ENCODE measurements at places on chromosomes 16 and 17. TPM values are rescaled to one million over a fixed set of nuclear protein-coding genes. Genes with fewer than 3 reads are reported as not detected.
A peak's percentile ranks its signal among the peaks of the same experiment; 100 is the strongest.

DNA sequence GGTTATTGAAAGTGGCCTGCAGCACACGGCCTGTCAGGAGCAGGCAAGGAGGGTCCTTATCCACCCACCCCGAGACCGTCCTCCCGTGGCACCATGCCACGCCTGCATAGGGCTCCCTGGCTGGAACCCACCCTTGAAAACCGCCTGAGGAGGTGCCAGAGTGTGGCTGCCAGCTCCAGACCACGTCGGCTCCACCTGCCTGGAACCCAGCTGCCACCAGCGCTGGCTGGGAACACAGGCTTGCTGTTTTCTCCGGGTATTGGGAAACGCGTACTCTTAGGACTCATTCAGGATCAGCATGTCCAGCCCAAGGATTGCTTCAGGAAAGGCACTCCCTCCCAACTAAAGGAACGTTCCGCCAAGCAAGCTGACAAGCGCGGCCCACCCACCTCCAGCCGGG is 6.7 kb downstream of the ARL16 start:
- peak; percentile 46 for DNase-seq

DNA sequence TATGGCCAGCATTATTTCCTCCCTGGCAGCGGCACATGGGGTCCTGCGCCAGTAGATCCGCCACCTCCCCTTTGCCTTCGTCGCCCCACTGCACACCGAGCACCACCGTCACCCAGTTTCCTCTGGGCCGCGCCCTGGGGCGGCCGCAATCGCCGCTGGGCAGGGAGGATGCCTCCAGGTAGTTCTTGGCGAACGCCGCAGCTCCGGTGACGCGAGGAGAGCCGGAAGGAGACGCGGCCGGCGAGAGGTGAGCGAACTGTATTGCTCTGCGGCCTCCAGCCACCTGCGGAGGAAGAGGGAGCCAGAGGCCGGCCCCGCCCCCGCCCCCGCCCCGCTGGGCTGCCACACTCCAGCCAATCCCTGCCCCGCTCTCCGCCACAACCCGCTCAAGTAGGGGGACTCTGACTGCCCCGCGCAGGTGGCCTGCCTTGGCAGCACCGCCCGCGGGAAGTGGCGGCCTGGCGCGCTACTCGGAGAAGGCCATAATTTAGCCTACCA is 11.8 kb upstream of the SLFN13 start:
- DNase-seq, result peak; percentile 97

- DNase-seq, result peak; percentile 61
Observed at GRCh38 chr17:8176998-8177731, 985 bp upstream of the TMEM107 start.

DNA sequence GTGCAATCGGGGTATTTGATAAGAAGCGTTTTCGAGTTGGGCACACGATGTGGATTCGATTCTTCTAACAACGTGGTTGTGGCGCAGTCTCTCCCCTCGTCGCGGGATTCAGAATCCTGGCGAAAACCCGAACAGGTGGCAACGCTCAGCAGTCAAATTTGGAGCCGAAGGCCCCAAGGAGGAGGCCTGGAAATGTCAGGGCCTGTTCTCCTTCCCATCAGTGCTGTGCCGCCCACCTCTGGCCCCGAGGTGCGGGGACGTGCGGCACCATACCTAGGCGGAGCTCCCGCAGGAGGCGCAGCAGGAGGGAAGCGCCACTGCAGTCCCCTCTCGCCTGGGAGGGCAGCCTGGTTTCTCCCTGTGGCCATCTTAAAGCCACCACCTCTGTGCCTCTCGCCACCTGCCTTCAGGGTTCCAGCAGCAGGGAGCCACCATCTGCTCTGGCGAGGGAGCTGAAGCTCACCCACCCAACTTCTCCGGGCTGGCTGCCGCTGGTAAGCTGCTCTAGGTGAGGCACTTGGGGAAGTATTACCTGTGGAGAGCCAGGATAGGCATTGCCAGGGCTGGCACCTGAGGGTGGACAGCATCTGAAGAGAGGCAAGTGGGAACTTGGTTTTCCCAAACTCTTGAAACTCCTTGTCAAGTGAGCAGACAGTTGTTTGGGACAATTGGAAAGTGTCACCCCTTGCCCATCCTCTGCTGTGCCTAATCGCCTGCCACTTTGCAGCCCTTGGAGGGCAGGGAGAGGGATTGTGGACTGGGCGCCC is 2.6 kb upstream of the AATF start:
- peak; percentile 74 for DNase-seq

GRCh38 chr16:88669980-88670379 is 7.1 kb upstream of the MVD start:
- DNase-seq, result no peak

GRCh38 chr16:57603115-57604024 is 25.1 kb upstream of the ADGRG1 start:
- peak; percentile 40 for DNase-seq

DNA sequence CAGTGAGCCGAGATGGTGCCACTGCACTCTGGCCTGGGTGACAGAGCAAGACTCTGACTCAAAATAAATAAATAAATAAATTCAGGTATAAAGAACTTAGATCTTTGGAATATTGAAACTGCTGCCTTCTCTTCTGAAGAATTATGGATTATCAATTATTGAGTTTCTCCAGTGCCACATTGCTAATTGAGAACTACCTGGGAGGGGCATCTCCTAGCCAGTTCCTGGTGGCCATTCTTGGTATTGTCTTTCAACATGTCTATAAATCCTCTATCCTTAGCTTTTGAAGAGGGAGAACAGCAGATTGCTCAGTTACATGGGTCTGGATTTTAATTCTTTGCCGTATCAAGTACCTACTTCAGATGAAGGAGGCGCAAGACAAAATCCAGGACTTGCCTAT is 29.2 kb downstream of the CALCOCO2 start:
- no peak for DNase-seq

DNA sequence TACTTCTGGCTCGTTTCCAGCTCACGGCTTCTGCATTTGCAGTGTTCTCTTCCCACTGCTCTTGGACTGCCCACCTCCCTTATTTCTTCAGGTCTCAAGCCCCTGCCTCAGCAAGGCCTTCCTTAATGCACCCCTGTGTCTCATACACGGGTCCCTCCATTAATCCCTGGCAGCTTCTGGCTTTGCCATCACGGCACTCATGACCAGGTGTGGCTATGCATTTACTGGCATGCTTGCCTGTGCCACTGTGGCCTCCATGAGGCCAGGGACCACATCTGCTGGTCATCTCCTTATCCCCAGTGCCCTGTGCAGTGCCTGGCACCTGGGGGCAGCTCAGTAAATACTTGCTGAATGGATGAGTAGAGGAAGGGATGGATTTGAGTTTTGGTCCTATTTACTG is 114.1 kb downstream of the C16orf78 start:
- no peak for DNase-seq

- no peak for DNase-seq
Observed at GRCh38 chr16:888901-889570, 81.7 kb downstream of the LMF1 start.

- peak; percentile 59 for DNase-seq
Observed at GRCh38 chr17:16980813-16981731, 9.2 kb upstream of the TNFRSF13B start.

DNA sequence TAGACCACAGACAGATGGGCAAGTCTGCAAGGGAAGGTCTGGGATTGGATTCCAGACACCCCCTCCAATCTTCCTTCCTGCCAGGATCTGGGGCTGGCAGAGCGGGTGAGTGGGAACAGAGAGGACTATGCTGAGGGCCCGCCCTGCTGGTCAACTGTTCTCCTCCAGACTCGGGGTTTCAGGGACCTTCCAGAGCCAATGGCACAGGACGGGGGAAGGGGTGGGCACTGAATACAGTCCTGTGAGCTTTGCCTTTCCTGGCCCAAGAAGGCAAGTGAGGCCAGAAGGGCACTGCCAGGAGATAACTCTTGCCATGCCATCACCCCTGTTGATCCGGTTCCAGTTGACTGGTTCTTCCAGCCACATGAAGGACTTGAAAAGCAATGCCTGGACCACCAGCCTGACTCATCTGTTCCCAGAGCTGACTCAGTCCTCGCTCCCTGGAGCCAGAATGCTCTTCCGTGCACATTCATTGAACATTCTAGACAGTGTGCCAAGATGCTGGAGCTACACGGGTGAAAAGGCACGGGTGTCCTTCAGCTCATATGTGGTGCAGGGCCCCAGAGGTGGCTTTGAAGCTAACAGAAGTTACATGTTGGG is 533 bp upstream of the MEFV start:
- DNase-seq, result no peak

- no peak for DNase-seq
Observed at GRCh38 chr17:44915321-44915726, at the start of gene GFAP. GFAP (minus strand) TSS chr17:44915500; CDS start chr17:44915486, 14 bp downstream.

DNA sequence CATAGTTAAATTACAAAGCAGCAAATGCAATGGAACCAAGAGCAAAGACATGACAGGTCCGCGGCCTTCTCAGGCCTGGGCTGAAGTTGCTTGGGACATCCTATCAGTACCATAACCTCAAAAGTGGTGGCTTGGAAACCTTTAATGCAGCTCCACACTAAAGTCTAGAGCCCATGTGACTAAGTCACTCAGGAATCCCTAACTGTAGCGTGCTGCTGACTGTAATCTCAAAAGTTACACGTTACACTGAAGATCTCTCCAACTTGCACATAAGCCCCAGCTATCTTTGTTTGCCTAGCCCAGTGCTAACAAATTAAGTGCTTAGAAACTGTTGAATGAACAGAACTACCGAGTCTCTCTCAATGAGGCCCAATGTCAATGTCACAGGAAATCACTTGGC is 27.8 kb downstream of the NUP88 start:
- no peak for DNase-seq

DNA sequence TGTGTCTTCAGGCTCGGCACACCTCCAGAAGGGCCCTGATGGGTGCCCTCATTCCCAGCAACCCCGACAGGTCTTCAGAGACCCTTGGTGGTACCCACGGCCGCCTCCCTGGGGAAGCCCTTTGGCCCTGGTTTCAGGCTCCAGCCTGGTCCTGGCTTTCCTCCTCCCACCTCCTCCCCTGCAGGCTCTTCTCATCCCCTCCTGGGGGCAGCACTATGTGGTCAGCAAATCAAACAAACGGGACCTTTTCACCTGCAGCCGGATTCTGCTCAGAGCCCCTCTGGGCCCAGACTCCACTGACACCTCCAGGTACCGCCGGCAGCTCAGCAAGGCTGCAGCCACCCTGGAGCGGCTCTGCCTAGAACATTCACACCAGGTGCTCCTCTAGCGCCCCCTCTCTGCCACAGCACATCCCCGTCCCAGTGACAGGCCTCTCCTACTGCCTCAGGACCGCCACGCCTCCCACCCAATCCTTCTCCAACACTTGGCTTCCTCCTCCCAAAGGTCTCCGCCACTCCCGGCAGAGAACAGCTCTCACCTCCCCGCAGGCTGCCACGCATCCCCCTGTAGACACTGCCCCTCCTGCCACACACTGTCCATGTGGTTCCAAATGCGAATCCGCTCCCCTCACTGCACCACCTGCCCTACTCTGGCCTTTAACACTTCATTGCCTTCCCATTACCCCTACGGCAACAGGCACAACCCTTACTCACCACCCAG is 12.0 kb downstream of the CORO7 start:
- DNase-seq, result peak; percentile 97

- no peak for DNase-seq
Observed at GRCh38 chr16:57551057-57551456, 8.6 kb downstream of the ADGRG5 start.

DNA sequence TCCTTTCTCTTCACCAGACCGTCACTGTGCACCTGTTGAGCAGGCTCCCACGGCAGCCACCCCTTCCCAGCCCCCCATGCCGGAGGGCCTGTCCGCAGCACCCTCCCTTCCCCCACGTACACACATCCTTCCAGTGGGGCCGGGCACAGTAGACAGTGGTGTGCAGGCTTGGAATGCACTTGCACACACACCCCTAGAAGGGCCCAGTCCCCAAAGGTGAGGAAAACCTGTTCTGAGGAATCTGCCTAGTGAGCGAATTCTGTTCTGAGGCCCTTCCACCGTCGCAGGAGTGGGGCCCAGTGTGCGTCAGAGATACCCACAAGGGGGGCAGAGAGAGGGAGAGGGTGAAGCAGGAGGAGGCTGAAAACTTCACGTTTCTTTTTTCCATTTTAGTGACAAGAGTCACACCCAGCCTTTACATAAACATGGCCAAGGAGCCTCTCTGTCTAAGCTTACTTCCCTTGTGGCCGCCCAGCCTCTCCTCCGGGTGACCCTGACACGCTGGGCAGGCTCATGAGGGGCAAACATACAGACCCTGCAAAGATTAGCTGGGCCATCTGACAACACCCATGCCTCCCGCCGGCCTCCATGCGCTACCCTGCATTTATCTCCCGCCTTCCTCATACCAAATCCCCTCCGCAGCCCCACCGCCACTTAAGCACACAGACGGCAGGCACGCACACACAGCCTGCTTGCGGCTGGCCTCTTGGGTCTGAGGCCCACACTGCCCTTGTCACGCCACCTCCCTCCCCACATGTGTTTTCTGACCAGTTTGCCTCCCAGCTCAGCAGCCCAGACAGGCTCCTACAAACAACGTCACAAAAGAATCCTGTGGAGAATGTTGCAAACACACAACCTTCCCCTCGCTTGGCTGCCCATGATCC is 1.8 kb downstream of the ZBTB4 start:
- DNase-seq, result peak; percentile 73

GRCh38 chr17:16976725-16977550 is 5.0 kb upstream of the TNFRSF13B start:
- DNase-seq, result peak; percentile 33

GRCh38 chr16:49834531-49835151 is 21.3 kb downstream of the ZNF423 start:
- peak; percentile 72 for DNase-seq

GRAP gene
- total RNA-seq, result not detected

OR1D5 gene
- total RNA-seq, result not detected

CRHR1 gene
- 1.8 TPM for total RNA-seq

WNT9B gene
- not detected for total RNA-seq

GHDC gene
- total RNA-seq, result 4.4 TPM

SSTR5 gene
- total RNA-seq, result 1.5 TPM

ZSCAN10 gene
- 70.0 TPM for total RNA-seq

KRTAP16-1 gene
- total RNA-seq, result not detected
